T-helper 2 cell (primary cell): ENCODE measurements at places on chromosomes 6 and 20.

GRCh38 chr6:88561034-88561953 lies 395.1 kb upstream of the CNR1 start:
- DNase-seq, result no peak

- DNase-seq, result no peak
Measured at GRCh38 chr6:169640351-169640852, 61.4 kb downstream of the WDR27 start.

- no peak for DNase-seq
Measured at GRCh38 chr20:44805979-44806620, 4.2 kb downstream of the RIMS4 start.

GRCh38 chr6:31476515-31477139 lies 21.3 kb upstream of the MICB start:
- DNase-seq, result no peak

DNA sequence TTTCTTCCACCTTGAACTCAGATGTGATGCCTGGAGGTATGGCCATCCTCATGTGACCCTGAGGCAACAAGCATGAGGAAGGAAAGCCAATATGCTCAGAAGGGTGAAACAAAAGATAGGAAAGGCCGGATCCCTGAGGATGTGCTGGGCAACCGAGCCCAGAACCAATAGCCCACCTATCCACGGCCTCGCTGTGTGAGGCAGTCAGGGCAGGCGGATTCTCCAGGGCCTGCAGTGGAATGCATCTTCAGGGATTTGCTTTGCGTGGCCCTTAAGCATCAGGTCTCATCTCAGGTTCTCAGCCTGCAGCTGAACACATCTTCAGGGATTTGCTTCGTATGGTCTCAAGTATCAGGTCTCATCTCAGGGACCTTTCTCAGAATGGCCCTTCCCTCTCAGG lies 139.8 kb downstream of the ANKRD60 start:
- no peak for DNase-seq

DNA sequence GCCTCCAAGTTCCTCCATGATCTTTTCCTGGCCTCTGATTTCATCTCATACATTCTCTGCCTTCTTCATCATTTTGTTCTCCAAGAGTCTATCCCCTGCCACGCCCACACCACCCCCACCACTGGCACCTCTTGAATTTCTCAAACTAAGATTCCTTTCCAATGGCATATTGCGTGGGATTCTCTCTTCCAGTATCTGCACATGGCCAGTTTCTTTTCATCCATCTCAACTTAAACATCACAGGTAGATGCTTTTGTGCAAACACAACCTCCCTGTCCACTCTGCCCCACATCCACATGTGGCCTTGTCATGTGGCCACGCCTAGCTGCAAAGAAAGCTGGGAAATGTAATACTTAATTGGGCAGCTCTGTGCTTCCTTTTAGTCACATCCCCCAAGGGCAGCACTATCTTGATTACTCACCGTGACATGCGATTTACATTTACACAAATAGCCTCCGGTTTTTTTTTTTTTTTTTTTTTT lies 33.4 kb upstream of the ZMYND8 start:
- no peak for DNase-seq

DNA sequence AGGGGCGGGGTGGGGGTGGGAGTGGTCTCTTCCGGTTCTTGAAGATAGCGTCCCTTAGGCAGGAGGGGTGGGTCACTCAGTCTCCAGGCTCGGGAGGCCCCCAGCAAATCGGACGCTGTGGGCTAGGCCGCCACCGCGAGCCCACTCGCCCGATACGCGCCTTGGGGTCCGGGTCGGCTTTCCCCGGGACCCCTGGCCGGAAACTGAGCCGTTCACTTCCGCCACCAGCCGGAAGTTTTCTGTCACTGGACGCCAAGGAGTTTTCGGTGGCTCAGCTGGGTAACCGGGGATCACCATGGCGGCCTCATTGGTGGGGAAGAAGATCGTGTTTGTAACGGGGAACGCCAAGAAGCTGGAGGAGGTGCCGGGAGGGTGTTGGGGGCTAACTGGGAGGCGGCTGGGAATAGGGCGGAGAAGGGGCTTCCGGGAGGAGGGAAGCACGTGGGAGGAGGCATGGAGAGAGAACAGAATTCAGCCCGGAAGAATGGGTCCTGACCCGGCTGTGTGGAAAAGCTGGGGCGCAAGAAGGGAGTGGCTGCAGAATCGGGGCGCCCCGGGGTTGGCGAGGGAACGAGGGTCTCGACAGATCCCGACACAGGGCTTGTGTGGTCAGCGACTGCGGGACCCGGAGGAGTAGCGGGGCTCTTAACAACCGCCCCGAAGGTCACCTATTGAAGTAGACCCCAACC lies at the start of gene ITPA:
TSS of gene ITPA (plus strand) at position 242 of the 689 bp plus-strand sequence. CDS start at position 296, 54 bp downstream.
- DNase-seq, result peak; percentile 48

- DNase-seq, result no peak
Measured at GRCh38 chr6:157747370-157747769, 75.7 kb upstream of the SNX9 start.

- DNase-seq, result no peak
Measured at GRCh38 chr6:38567436-38567835, 72.3 kb downstream of the BTBD9 start.

DNA sequence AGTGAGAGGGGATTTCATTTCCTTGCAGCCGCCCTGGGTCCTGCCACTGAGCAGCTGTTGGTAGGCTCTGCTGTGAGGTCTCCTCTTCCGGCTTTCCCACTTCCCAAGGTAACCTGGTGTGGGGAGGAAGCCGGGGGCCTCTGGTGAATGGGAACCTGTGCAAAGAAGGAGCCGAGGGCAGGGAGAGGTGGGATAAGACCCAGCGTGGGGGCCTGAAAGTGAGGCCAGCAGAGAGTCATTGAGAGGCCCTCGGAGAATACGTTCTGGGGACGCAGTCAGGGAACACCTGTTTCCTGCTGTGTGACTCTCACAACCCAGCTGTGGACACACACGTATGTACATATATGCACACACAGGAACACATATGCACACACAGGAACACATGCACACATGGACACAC lies 100.7 kb downstream of the CDH26 start:
- no peak for DNase-seq

DNA sequence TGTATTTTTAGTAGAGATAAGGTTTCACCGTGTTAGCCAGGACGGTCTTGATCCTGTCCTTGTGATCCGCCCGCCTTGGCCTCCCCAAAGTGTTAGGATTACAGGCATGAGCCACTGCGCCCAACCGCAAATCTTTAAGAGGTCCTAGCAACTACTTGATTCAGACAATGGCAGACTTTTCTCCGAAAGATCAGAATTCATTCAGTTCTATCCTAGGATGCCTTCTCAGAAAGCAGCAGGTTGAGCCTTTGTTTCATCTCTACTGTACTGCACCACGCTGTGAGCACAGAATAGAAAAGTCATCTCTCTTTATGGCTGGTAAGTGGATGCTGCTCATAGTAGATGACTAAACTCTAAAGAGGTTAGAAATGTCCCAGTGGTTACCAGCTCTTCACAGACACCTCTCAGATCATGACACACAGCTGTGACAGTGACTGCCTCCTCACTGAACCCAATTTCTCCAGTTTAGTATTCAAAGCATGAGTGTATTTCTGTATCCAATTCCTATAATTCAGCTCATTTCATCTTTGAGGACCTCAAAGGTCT lies 6.0 kb upstream of the HSF2 start:
- DNase-seq, result no peak
